ENCODE measurements at places on chromosomes 5 and 9.
A peak's percentile ranks its signal among the peaks of the same experiment; 100 is the strongest.

DNA sequence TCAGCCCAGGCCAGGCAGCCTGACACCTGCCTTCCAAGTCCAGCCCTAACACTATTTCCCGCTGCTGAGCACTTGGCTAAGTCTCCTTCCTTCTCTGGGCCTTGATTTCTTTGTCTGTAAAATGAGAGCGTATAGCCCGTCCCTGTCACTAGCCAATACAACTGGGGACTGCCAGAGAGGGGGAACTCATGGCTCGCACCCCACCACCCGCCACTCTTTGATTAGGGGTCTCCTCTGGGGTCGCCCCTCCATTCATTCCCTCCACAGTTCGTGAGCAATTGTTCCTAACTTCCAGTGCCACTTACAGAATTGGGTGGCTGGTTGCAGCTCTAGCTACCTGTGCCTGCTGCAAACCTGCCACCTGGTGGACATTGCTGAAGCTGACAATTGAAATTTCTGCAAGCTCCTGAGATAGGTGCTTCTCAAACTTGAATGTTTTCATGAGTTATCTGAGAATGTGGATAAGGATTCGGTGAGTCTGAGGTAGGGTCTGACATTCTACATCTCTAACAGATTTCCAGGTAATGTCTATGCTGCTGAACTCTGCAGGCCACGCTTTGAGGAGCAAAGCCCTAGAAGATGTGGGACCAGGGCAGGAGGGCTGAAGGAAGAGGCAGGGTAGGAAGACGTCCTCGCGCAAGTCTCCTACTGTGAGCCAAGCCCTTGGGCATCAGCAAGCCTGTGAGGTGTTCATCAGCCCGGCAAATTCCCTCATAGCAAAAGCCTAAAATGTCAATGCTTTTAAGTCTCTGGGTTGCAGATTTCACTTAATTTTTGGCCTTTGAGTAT is 13.3 kb upstream of the RECK start:
- peak; percentile 67 for DNase-seq

DNA sequence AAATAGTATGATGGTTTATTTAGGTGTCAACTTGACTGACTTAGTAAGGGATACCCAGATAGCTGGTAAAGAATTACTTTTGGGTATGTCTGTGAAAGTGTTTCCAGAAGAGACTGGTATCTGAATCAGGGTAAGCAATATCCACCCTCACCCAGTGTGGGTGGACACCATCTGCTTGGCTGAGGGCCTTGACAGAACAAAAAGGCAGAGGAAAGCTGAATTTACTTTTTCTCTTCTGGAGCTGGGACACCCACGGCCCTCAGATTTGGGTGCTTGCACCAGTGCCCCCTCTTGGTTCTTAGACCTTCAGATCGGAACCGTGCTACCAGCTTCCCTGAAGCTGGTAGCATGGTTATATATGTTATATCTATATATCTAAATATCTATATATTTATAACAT is 489.5 kb upstream of the MPDZ start:
- no peak for DNase-seq

GRCh38 chr5:170451747-170452365 is 52.0 kb upstream of the KCNIP1 start:
- DNase-seq: peak; percentile 72

GRCh38 chr9:86077276-86077675 is 22.1 kb downstream of the GOLM1 start:
- DNase-seq: no peak

GRCh38 chr5:168219515-168220410 is 71.7 kb upstream of the WWC1 start:
- peak; percentile 76 for DNase-seq

DNA sequence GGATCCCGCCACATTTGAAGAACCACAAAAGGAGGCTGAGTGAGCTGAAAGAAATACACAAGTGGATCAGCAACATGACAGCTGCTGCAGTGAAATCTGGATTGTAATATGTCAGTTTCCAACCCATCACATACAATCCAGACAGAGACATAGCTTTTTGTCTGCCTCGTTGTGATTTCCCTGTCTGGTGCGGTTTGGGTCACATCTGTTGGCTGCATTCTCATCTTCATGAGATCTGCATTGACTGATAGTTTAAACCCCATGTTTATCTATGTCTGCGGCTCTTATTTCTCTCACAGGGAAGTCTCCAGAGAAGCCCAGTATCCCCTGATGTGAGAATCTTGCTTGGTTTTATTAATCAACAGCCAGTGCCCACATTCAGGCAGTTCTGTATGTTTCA is 403.1 kb upstream of the ZNF608 start:
- DNase-seq: peak; percentile 55

GRCh38 chr9:77632652-77633051 is 15.5 kb downstream of the GNA14 start:
- DNase-seq: no peak

- DNase-seq: peak; percentile 70
Observed at GRCh38 chr9:706606-707459, 134.7 kb upstream of the DMRT1 start.

Measured in fibroblast of skin of right quadriceps (primary cell).